ENCODE measurements at places on chromosomes 1 and 21. TPM values are rescaled to one million over a fixed set of nuclear protein-coding genes. Genes with fewer than 3 reads are reported as not detected.

- DNase-seq, result no peak
Measured at GRCh38 chr21:42574234-42575027, 60.8 kb downstream of the SLC37A1 start.

GRCh38 chr1:72140222-72140621, 142.1 kb downstream of the NEGR1 start:
- DNase-seq, result no peak

- DNase-seq, result no peak
Measured at GRCh38 chr1:14660801-14661200, 62.3 kb downstream of the KAZN start.

Gene NBPF6
- not detected for total RNA-seq

Gene DDAH1
- 35.7 TPM for total RNA-seq

Gene LCE1D
- not detected for total RNA-seq

Gene NR0B2
- total RNA-seq, result not detected

DNA sequence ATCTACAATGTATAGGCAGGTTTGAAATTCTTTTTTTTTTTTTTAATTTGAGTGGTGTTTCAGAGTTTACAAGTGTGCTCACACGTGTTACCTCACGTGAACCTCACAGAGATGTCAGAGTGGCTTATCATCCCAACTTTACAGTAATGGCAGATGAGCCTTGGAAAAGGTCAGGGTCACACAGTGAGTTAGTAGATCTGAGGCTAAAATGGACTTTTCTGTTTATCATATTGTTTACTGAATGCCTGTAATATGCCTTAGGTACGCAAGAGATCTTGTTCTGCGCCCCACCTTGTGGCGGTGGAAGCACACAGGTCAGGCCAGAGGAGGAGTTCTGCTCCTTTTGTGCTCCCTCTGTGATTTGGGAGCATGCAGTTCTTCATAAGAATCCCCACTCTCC, 80.0 kb downstream of the DYRK1A start:
- no peak for DNase-seq

DNA sequence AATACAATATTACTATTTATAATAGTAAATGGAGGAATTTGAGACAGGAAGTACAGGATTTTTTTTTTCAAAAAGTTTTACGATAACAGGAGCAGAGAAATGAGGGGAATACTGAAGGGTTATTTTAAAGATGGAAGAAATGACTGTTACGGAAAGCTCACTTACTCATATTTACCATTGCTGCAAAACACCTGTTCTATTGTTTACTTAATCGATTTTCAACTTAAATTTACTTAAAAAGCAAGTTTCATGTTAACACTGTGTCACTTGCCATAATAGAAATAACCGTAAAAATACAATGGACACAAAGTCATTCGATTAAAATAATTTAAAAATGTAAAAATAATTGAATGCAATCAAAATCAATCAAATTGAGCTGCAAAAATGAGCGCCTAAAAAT, 3.4 kb upstream of the EXO1 start:
- DNase-seq, result no peak

Gene GUCA2A
- total RNA-seq, result not detected

GRCh38 chr1:247210062-247210375, 38.2 kb upstream of the ZNF124 start:
- DNase-seq, result no peak

DNA sequence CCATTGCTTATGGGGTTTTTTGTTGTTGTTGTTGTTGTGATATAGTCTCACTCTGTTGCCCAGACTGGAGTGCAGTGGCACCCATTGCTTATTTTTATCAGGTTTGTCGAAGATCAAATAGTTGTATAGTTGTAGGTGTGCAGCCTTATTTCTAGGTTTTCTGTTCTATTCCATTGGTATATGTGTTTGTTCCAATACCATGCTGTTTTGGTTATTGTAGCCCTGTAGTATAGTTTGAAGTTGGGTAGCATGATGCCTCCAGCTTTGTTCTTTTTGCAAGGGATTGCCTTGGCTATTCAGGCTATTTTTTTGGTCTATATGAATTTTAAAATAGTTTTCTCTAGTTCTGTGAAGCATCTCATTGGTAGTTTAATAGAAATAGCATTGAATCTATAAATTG, 11.6 kb downstream of the ZNF678 start:
- DNase-seq, result no peak

Gene CR2
- 0.27 TPM for total RNA-seq

GRCh38 chr1:165893507-165893906, 66.1 kb downstream of the UCK2 start:
- no peak for DNase-seq

DNA sequence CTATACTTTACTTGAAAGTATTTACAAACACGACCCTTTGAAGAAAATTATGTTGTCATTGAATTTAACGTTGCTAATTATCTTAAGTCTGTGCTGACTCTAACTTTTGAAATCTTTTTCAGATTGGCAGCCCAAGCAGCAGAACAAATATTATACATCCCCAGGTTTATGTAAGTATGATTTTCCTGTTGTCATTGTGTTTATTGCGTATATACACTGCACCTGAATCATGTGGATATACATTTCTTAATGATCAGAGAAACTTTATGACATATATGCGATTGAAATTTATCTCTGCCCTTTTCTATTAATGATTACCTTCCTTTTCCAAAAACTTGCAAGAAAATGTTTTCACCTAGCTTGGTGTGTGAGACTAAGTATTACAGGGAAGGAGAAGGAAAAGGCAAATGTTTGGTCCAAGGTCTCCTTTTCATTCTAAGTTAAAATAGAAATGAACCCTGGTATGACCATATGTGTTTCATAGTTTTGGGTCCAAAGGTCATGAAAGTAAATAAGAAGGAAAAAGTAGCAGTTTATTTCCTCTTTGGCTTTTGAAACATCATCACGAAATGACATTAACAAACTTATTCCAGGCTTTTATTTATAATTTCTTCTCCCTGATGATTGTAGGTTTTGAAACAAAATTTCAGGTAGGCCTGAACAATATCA, 116.8 kb downstream of the VPS13D start:
- DNase-seq, result no peak

- DNase-seq, result no peak
Measured at GRCh38 chr1:204986181-204986580, 56.8 kb upstream of the CNTN2 start.

GRCh38 chr1:95230256-95230655, 3.8 kb upstream of the RWDD3 start:
- DNase-seq, result no peak

- DNase-seq, result no peak
Measured at GRCh38 chr1:221874285-221875003, 132.6 kb upstream of the DUSP10 start.

- DNase-seq, result no peak
Measured at GRCh38 chr1:212651521-212651920, 43.0 kb downstream of the ATF3 start.

Gene IL12RB2
- total RNA-seq, result 2.3 TPM

Gene OR2L3
- total RNA-seq, result 0.13 TPM

DNA sequence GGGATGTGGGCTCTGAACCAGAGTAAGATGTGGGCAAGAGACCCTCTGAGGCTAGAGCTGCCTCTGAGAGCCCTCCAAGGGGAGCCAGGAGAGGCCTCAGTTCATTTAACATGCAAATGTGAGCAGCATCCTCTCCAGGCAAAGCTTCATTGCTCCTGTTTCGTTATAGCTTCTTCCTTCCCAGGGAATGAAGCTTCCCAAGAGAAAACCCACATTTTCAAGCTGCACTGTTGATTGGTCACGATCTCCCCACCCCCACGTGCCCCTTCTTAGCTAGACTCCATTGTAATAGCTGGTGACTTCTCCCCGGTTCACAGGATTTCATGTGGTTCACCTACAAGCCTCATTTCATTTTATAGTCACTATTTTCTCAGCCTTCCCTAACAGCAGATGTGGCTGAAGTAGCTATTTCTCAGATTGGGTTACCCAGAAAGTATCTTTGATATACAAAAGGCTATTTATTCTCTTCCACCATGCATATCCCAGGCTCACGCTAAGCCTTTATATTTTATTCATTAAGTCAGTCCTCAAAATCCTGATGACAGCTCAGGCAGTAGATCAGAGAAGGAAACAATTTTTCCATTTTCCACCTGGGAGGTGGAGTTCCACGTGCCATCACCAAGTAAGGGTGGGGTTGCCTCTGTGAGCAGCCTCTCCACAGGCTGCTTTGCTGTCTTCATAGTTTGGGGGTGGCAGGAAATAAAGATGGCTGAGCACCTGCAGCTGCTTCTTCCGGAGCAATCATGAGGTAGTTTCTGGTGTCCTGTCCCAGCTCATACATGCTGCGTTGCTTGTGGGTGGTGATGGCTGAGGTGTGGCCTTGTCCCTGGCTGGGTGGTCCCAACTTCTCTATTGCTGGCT, 178.3 kb upstream of the RAB4A start:
- no peak for DNase-seq

- no peak for DNase-seq
Measured at GRCh38 chr1:85555867-85556573, 24.5 kb upstream of the CCN1 start.

- no peak for DNase-seq
Measured at GRCh38 chr1:245263529-245264095, 108.8 kb downstream of the KIF26B start.

DNA sequence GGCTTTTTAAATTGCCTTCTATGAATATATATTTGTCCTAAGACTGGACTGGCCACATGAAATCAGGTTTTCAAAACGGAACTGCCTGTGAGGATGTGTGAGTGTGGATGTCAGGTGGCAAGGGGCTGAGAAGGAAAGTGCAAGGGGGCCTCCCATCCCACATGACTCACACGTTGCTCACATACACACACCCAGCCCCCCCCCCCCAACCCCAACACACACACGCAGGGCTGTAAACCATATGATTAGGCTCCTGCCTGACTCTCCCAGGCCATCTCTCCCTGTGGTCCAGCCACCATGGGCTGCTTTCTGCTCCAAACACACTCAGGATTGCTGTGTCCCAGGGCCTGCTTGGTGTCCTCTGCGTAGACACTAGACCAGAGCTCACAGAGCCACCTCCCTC, 22.4 kb downstream of the DEGS1 start:
- no peak for DNase-seq

DNA sequence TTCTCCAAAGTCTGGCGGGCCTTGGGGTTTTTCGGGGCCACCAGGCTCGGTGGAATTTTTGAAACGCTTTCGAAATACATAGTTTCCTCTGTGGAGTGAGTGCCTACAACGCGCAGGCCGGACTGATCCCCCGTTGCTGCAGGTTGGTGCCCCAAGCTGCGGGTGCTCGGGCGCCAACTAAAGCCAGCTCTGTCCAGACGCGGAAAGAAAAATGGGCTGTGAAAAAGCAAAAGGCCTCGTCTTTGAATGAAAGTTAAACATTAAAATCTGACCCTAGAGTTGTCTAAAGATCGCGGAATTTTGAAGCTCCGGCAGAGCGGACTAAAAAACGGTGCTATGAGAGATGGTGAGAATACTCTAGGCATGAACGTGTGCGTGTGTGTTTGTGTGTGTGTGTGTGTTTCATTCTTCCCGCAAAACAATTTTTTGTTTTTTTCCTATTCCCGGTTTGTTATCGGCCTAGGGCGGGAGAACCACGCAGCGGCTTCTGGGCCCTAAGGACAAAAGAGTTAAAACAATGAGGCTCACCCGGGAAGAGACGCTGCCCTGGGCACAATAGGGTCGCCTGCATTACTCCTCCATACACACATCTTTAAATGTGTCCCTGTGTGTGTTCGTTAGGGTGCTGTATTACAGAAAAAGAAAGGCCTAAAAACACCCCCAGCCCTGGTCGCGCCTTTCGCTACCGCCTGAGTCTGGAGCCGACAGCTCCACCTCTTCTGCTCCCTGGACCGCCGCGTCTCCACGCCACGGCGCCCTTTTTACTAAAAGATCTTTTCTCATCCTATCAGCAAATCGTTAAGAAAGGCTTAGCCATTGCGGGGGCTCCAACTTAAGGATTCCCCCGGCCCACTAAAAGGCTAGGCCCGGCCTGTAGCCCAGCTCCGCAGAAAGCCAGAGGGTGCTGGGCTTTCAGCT, 3.2 kb downstream of the TBX15 start:
- peak; percentile 63 for DNase-seq

GRCh38 chr1:161066694-161067093, 3.0 kb downstream of the ARHGAP30 start:
- no peak for DNase-seq

Gene FALEC
- not detected for total RNA-seq

- no peak for DNase-seq
Measured at GRCh38 chr1:65946376-65946775, 153.7 kb downstream of the PDE4B start.

DNA sequence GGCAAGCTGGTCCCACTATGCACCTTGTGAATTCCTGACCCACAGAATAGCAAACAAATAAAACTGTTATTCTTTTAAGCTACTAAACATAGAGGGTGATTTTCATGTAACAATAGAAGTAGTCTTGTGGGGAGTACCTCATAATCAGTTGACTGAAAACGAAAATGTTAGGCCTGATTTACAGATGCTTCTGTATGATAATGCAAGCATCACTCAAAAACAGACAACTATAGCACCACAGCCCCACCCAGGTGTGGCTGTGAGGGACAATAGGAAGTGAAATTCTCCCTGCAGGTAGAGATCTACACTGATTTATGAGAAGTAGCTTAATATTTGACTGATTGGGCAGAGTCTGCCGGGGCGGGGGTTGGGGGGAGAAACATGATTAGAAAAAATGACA, 26.5 kb upstream of the KRTAP19-8 start:
- no peak for DNase-seq

Gene SLC41A1
- 44.0 TPM for total RNA-seq

DNA sequence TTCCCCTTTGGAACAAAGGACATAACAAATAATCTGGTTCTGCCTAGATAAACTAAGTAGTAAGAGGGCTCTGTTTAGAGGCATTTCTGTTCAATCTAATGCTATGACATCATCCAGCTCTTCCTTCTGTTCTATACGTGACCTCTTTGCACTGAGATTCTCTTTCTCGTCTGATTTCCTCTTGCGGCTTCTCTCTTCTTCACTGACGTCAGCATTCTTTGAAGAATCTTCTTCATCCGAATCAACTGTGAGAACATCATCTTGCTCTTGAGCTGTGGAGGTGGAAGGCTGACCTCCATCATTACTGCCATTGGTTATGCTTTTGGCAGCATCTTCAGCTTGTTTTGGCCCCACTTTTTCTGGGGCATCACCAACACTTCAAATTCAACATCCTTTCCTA, 130.4 kb downstream of the HS2ST1 start:
- DNase-seq, result no peak

Gene RNF186
- not detected for total RNA-seq

Measured in sciatic nerve (tissue), 2 donors.